NCI-H446 (cell line): ENCODE measurements at places on chromosomes 7 and 10.

DNA sequence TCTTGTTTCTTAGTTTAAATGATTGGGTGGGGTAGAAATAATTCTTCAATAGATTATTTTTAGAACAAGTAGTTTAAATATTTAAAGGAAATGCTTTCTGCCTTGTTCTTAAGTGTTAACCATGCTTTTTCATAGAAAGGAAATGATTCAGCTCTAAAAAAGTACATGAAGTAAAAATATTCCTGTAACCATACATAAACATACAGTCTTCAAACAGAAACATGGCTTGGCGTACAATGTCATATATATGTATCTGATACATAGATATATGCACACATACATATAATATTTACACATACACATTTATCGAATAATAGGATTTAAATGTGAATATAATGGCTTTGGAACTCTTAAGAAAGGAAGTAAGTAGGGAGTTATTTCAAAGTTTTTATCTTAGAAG lies 84.4 kb downstream of the RUNDC3B start:
- no peak for DNase-seq

DNA sequence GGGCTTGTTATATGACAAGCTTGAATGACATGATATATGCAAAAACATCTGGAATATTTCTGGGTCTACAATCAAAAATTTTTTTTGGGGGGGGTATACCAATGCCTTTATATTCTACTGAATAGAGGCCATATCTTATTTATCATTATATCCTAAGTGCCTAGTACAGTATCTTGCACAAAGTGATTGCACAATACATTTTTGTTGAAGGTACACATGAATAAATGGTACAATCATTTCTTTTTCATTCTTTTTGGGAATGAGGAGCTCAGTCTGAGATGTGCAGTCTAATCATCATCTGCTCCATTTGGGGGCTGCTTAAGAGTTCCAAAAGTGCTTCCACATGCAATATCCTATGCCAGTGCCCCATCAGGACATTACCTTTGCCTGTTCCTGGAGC lies 214.6 kb downstream of the KIF20B start:
- DNase-seq = no peak

- DNase-seq = peak; percentile 3
These were observed 474.3 kb downstream of the SEMA3D start for GRCh38 chr7:84712374-84713121.

- DNase-seq = peak; percentile 95
These were observed 766 bp upstream of the EIF3B start for GRCh38 chr7:2353936-2354185.

GRCh38 chr10:71743089-71743838 lies 23.7 kb upstream of the C10orf105 start:
- DNase-seq = no peak

DNA sequence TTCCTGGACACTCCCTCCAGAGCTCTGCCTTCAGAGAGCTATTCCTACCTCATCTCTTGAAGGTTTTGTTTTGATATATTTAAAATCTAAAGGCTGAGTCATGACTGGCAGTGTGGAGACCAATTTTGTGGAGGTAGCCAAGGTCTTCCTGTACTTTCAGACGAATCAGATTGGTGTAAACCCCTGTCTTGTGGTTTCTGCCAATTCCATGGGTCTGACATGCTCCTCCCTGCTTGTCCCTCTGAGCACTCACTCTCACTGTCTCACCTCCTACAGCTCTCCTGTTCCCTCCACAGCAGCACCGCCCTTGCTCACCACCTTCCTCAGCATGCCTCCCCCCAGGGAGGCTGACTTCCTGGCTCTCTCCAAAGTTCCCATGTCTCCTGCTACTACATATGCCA lies 179.8 kb downstream of the NPSR1 start:
- peak; percentile 80 for DNase-seq

- no peak for DNase-seq
These were observed 499 bp downstream of the GAL3ST4 start for GRCh38 chr7:100167912-100168323.

GRCh38 chr7:50022991-50023390 lies 70.1 kb downstream of the ZPBP start:
- DNase-seq = no peak

- no peak for DNase-seq
These were observed 28.9 kb upstream of the MRPS33 start for GRCh38 chr7:141043616-141044015.
